Activated naive CD8-positive, alpha-beta T cell treated with anti-CD3 and anti-CD28 coated beads, Interleukin-2, amount 10 ng/mL, durations not matched to agents 7 days and 5 days (primary cell): ENCODE measurements at places on chromosomes 16 and 17. TPM values are rescaled to one million over a fixed set of nuclear protein-coding genes. Genes with fewer than 3 reads are reported as not detected.

- no peak overlapping the region for H3K27ac ChIP-seq
- H3K4me1 ChIP-seq = no peaks in the 10 kb centered on the region
- DNase-seq = no peak
- H3K27me3 ChIP-seq = no peaks in the 10 kb centered on the region
- H3K4me3 ChIP-seq = no peak overlapping the region
These were observed 20.2 kb downstream of the ANKS3 start for GRCh38 chr16:4713663-4714501.

GRCh38 chr16:90037276-90037675, 18.0 kb upstream of the DBNDD1 start:
- no peak overlapping the region for H3K4me3 ChIP-seq
- no peaks in the 10 kb centered on the region for H3K4me1 ChIP-seq
- H3K27ac ChIP-seq = no peak overlapping the region
- H3K27me3 ChIP-seq = no peaks in the 10 kb centered on the region

Gene HLF
- total RNA-seq = 0.67 TPM

DNA sequence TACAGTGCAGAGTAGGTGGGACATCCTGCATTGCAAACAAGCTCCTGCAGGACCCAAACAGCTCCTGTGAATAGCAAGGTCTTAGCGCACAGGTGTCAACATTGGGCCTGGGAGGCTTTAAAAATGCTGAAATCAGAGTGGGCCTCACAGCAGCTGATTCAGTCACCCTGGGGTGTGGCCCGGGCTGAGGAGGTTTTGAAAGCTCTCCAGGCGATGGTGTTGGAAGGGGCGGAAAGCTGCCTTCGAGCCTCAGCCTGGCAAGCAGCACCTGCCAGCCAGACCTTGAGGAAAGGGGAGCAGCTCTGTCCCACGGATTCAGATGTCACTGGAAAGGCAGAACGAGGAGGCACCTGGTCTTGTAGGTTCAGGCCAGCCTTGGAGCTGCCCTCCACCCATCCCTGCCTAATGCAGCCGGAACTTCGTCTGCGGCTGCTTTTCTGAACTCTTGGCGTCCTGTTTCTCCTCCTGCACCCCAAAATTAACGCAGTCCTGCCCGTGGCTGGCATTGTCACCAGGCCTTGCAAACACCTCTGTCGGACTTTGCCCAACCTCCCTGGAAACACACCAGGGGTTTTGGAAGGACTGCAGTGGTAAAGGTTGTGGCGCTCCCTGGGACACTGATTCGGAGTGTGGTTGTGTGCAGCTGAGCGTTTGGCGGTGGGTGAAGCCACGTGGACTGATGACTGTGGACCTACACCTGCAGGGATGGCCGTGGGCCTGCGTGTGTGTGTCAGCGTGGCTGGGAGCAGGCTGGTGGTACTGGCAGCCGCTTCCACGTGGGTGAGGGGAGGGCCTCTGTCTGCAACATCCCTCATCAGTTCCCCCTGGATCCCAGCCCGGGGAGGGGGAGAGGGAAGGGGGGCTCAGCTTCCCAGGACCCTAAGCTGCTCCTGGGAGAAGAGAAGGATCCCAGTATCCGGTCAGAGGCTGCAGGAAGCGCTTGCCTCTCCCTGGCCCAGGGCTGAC, 3.4 kb downstream of the NECAB2 start:
- H3K27ac ChIP-seq = no peak overlapping the region
- DNase-seq = no peak
- peaks cover 2% of the 10 kb centered on the region for H3K4me1 ChIP-seq
- no peak overlapping the region for H3K4me3 ChIP-seq
- H3K36me3 ChIP-seq = no peaks in the 10 kb centered on the region

Gene SPNS3
- total RNA-seq = 32.9 TPM

GRCh38 chr16:70565053-70565452, 41.4 kb downstream of the SF3B3 start:
- peaks cover 9% of the 10 kb centered on the region for H3K4me1 ChIP-seq
- H3K27me3 ChIP-seq = no peaks in the 10 kb centered on the region
- DNase-seq = no peak
- H3K36me3 ChIP-seq = peaks cover 36% of the 10 kb centered on the region
- no peak overlapping the region for H3K27ac ChIP-seq

Gene CTRL
- total RNA-seq = 4.9 TPM

Gene MINK1
- 123 TPM for total RNA-seq

Gene ATP2A3
- 297 TPM for total RNA-seq

GRCh38 chr17:29124925-29125273, 55.3 kb downstream of the MYO18A start:
- no peak overlapping the region for H3K4me3 ChIP-seq
- H3K27ac ChIP-seq = peak overlapping the region; percentile 28
- no peaks in the 10 kb centered on the region for H3K27me3 ChIP-seq
- DNase-seq = no peak
- H3K36me3 ChIP-seq = no peaks in the 10 kb centered on the region

Gene TEKT5
- total RNA-seq = not detected

DNA sequence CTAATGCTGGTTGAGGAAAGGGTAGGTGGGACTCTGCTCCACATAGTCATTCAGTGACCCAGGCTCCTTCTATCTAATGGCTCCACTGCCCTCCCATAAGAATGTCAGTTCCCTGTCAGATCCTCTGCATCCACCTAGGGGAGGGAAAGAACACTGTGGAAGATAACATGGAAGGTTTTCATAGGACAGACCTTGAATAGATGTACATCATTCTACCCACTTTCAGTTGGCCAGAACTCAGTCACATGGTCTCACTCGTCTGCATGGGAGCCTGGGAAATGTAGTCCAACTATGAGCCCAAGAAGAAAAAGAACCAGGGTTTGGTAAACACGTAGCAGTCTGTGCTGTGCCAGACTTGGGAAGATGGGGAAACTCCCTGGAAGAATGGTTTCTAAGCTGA, 27.1 kb upstream of the SCNN1B start:
- H3K4me3 ChIP-seq = no peak overlapping the region
- no peaks in the 10 kb centered on the region for H3K4me1 ChIP-seq
- peaks cover 16% of the 10 kb centered on the region for H3K27me3 ChIP-seq
- DNase-seq = no peak
- H3K36me3 ChIP-seq = no peaks in the 10 kb centered on the region

DNA sequence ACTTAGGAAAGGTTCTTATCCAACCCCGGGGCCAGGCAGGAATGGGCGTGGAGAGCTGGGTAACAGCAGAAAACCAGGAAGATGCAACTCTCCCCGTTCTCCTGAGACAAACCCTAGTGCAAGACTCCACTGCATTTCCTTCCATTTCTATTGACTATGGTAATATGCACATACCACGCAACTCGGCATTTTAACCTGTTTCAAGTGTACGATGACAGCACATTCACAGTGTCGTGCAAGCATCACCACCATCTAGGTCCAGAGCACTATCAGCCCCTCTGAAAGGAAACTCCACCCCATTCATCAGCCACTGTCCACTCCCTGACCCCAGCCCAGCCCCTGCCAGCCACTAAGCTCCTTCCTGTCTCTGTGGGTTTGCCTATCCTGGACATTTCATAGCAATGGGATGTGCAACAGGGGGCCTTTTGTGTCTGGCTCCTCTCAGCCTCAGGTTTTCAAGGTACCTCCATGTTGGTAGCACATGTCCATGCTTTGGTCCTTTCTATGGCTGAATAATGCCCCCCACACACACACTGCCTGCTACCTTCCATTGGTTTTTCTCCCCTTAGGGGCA, 441.9 kb downstream of the SOX9 start:
- peaks cover 7% of the 10 kb centered on the region for H3K27me3 ChIP-seq
- no peak overlapping the region for H3K27ac ChIP-seq
- H3K4me1 ChIP-seq = peaks cover 5% of the 10 kb centered on the region
- no peaks in the 10 kb centered on the region for H3K36me3 ChIP-seq
- DNase-seq = no peak

Gene IL21R
- total RNA-seq = 27.2 TPM

Gene BFAR
- 70.6 TPM for total RNA-seq

Gene BAIAP3
- total RNA-seq = 31.2 TPM

DNA sequence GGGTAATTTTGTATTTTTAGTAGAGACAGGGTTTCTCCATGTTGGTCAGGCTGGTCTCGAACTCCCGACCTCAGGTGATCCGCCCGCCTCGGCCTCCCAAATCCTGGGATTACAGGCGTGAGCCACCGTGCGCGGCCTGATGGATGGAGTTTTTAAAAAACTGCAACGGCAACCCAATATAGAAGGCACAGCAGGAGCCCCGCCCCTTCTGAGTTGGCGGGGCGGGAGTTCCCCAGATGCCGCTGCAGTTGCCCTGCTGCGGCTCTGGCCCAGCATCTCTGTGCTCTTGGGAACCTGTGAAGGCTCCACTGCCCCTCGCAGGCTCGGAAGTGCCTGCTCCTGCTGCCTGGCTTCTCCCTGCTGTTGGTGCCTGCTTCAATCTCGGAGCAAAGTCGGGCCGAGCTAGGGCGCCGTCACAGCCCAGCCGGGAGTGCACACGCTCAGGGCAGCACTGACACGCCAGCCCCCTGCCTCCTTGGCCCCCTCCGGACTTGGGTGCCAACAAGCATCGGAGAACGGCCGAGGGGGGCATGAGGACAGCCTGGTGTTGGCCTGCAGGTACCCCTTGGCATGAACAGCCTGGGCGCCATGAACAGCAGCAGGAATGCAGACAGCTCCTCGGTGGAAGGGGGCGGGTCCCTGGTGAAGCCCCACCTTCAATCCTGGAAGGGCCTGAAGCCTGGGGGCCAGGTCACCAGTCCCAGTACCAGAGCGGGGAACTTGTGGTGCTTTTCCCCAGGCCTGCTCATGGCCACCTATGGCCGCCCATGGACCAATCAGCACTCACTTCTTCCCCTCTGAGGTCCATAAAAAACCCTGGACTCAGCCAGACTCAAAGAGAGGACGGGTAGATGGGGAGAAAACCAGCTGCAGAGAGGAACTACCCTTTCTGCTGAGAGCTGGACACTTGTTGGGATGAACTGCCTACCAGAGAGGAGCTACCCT, 2.3 kb upstream of the NT5M start:
- peak overlapping the region; percentile 42 for H3K27ac ChIP-seq
- peaks cover 33% of the 10 kb centered on the region for H3K4me1 ChIP-seq
- no peaks in the 10 kb centered on the region for H3K27me3 ChIP-seq
- peak; percentile 64 for DNase-seq

Gene KCNJ18
- not detected for total RNA-seq

DNA sequence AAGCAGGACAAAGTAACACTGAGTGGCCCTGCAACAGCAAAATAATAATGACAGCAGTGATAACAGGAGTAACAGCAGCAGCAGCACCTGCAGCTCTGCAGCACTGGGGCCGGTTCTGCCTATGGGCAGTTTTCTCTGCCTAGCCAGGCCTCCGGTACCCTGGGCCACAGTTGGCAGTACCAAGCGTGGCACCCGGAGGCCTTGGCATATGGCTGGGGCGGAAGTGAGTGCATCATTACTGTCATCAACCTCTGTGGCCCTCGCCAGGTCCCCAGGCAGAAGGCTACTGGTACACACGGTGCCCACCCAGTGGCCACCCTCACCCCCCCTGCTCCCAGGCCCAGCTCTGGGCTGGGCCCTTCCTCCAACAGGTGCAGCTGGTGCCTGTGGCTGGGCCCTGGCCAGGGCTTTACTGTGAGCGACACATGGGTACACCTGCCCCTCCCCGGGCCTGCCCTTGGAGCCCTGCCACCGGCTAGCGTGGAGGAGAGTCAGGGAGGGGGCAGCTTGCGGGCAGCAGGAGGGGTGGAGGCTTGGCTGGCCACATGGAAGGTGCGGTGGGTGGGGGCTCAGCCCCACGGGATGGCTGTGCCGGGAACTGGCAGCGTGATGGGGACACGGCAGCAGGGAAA, 3.0 kb downstream of the KCNJ12 start:
- DNase-seq = no peak
- no peak overlapping the region for H3K27ac ChIP-seq
- no peaks in the 10 kb centered on the region for H3K4me1 ChIP-seq
- no peak overlapping the region for H3K4me3 ChIP-seq

GRCh38 chr17:49696233-49696761, 11.5 kb downstream of the SLC35B1 start:
- H3K27me3 ChIP-seq = no peaks in the 10 kb centered on the region
- peaks cover 32% of the 10 kb centered on the region for H3K4me1 ChIP-seq
- H3K27ac ChIP-seq = peak overlapping the region; percentile 92
- DNase-seq = peak; percentile 58
- H3K4me3 ChIP-seq = peak overlapping the region; percentile 63

GRCh38 chr16:73019457-73020362, 28.2 kb downstream of the ZFHX3 start:
- H3K27me3 ChIP-seq = no peaks in the 10 kb centered on the region
- no peak overlapping the region for H3K4me3 ChIP-seq
- no peak for DNase-seq
- H3K36me3 ChIP-seq = no peaks in the 10 kb centered on the region
- no peak overlapping the region for H3K27ac ChIP-seq
- H3K4me1 ChIP-seq = no peaks in the 10 kb centered on the region

Gene HBQ1
- total RNA-seq = not detected

DNA sequence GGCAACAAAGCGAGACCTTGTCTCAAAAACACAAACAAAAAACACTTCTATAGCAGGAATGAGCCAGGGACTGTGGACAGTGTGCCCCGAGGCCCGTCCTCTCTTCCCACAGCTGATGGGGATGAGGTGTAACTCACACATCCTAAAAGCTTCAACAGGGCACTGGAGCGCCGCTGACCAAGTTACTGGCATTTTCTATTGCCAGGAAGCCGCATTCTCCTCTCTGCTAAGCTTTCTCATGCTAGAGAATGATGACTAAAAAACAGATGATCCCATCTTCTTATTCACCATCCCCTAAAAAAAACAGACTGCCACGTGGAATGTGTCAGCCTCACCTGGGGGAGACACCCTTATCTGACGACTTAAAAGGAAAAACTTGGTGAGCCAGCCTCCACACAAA, 16.3 kb downstream of the CARHSP1 start:
- H3K4me1 ChIP-seq = peaks cover 29% of the 10 kb centered on the region
- H3K27me3 ChIP-seq = no peaks in the 10 kb centered on the region
- peaks cover 28% of the 10 kb centered on the region for H3K36me3 ChIP-seq
- H3K27ac ChIP-seq = peak overlapping the region; percentile 58

Gene CHST4
- not detected for total RNA-seq

Gene SLC38A8
- total RNA-seq = not detected

DNA sequence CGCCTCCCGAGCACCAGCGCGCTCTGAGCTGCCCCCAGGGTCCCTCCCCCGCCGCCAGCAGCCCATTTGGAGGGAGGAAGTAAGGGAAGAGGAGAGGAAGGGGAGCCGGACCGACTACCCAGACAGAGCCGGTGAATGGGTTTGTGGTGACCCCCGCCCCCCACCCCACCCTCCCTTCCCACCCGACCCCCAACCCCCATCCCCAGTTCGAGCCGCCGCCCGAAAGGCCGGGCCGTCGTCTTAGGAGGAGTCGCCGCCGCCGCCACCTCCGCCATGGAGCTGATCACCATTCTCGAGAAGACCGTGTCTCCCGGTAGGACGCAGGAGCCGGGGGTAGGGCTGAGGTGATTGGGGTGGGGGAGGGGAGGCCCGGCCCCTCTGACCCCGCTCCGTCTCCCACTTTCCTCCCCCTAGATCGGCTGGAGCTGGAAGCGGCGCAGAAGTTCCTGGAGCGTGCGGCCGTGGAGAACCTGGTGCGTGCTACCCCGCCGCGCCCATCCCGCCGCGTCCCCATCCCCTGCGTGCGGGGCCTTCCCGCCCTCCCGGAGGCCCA, 329 bp downstream of the KPNB1 start:
- H3K4me3 ChIP-seq = peak overlapping the region; percentile 89
- no peaks in the 10 kb centered on the region for H3K27me3 ChIP-seq
- peaks cover 33% of the 10 kb centered on the region for H3K36me3 ChIP-seq
- no peak for DNase-seq
- peak overlapping the region; percentile 96 for H3K27ac ChIP-seq
- H3K4me1 ChIP-seq = peaks cover 43% of the 10 kb centered on the region

- peaks cover 7% of the 10 kb centered on the region for H3K27me3 ChIP-seq
- H3K27ac ChIP-seq = no peak overlapping the region
- no peak for DNase-seq
- H3K4me1 ChIP-seq = peaks cover 24% of the 10 kb centered on the region
- no peaks in the 10 kb centered on the region for H3K36me3 ChIP-seq
These were observed 7.3 kb upstream of the METRNL start for GRCh38 chr17:83071966-83072562.

GRCh38 chr17:57004944-57005579, 27.1 kb downstream of the SCPEP1 start:
- H3K27me3 ChIP-seq = peaks cover 1% of the 10 kb centered on the region
- H3K36me3 ChIP-seq = peaks cover 5% of the 10 kb centered on the region
